ENCODE measurements at places on chromosomes 1 and 21.

DNA sequence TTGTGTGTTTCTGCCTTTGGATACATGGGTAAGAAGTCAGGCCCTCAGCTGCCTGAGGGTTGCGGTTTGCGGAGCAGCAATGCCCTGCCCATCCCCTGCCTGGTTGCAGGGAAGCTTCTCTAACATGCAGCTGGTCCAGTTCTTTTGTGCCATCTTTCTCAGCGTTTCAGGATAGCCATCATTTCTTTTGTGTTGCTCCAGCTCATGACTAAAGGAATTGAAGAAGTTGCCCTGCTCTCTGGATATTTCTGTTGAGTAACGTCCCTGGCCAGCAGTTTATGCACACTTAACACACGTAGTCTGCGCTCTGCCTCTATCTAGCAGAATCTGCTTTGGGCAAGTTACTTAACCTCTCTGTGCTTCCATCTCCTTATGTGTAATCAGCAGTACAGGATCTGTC is 62.1 kb downstream of the DOP1B start:
- DNase-seq = no peak

- DNase-seq = no peak
These were observed 71.4 kb downstream of the SLC44A5 start for GRCh38 chr1:75539230-75540116.

DNA sequence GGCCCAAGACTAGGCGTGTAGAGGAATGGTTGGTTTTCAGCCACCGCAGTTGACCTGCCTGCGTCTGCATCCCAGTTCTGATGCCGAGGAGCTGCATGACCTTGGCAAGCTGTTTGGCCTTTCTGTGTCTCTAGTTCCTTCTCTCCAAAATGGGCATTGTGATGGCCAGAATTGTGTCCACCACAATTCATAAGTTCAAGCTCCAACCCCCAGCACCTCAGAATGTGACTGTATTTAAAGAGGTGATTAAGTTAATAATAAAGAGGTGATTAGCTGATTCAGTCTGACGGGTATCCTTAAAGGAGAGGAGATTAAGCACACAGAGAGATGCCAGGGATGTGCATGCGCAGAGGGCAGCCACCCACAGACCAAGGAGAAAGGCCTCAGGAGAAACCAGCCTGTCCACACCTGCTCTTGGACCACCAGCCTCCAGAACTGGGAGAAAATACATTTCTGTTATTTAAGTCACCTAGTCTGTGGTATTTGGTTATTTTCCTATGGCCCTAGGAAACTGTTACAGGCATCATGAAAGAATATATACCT is 28.5 kb downstream of the MAB21L3 start:
- no peak for DNase-seq

DNA sequence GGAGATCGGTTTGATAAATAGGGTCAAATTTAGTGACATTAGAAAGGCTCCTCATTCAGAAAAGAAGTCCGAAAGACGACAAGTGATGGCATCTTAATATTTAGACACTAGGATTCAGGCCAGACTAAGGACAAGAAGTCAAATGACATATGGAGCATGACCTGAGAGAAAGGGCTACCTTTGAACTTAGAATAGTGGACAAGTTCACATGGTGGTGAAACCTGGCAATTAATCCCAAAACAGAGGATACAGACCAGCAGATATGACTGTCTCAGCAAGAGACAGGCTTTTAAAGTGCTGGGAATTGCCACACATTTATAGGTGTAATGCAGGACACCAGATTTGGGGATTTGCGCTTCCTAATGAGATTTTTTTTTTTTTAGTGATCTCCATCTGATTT is 145.2 kb downstream of the ZP4 start:
- DNase-seq = no peak

- no peak for DNase-seq
These were observed 17.5 kb upstream of the ALPL start for GRCh38 chr1:21491488-21492355.

DNA sequence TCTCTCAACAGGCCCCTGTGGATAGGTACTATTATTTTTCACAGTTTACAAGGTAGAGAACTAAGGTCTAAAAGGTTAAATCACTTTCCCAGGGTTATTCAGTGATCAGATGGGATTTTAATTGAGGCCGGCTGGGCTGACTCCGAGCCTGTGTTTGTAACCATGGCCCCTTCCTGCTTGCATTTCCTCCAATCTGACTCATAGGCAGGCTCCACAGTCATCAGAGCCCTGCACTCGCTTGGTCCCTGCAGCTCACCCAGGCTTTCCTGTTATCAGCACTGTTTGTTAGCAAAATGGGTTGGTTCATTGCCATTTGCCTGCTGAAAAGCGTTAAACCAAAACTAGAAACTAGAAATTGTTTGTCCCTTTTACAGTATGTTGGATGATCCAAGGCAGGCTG is 41.4 kb upstream of the LMX1A start:
- DNase-seq = no peak

- DNase-seq = no peak
These were observed 44.6 kb downstream of the COQ8A start for GRCh38 chr1:226984521-226985238.
